ENCODE measurements at places on chromosomes 4 and X.

DNA sequence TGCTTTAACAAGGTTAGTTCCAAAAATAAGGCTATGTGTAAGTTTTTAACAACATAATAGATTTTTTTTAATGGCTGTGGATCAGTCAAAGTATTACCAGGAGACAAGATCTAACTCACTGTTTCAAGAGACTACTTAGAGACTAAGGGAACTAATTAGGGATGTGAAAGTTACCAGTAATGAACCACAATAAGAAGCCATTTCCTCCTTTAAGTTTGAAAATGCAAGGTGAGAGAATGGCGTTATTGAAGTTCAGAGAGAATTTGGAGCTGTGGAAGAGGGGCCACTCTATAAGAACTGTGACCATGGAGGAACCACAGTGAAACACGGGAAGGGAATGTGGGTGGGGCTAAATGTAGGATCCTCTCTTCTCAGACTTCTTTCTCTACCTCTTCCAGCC is 624.2 kb downstream of the GLUD2 start:
- no peak for DNase-seq

DNA sequence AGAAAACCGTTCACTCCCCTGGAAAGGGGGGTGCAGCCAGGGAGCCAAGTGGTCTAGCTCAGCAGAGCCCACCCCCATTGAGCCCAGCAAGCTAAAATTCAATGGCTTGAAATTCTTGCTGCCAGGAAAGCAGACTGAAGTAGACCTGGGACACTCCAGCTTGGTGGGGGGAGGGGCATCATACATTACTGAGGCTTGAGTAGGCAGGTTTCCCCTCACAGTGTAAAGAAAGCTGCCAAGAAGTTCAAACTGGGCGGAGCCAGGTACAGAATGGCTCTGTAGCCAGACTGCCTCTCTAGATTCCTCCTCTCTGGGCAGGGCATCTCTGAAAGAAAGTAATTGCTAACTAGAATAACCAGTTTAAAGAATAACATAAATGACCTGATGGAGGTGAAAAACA is 372.3 kb upstream of the F9 start:
- no peak for DNase-seq

DNA sequence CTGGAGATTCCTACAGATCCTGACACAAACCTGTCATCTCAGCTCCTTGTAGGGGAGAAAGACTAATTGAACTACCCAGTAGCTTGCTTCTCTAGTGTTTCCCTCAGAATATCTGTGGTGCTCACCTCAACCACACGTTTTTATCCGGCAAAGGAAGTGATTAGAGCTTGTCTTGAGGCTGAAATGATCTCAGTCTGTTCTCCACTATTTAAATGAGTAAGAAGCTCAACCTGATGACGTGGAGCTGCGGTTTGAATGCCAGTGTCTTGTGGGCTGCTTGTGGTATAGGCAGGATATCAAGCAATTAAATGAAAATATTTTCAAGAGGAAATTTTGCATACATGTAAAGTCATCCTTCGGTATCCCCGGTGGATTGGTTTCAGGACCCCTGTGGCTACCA is 270.2 kb downstream of the TLL1 start:
- DNase-seq, result no peak

DNA sequence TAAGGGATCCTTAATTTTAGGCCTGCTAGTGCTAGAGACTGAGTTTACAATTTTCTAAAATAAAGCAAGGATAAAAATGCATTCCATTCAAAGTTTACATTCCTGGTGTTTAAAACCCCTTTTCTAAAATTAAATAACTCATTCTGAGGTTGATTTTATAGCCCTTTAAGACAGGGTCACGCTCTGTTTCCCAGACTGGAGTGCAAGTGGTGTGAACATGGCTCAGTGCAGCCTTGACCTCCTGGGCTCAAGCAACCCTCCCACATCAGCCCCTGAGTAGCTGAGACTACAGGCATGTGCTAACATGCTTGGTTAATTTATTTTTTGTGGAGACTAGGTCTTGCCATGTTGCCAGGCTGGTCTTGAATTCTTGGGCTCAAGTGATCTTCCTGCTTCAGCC is 6.8 kb upstream of the CDKL2 start:
- no peak for DNase-seq

DNA sequence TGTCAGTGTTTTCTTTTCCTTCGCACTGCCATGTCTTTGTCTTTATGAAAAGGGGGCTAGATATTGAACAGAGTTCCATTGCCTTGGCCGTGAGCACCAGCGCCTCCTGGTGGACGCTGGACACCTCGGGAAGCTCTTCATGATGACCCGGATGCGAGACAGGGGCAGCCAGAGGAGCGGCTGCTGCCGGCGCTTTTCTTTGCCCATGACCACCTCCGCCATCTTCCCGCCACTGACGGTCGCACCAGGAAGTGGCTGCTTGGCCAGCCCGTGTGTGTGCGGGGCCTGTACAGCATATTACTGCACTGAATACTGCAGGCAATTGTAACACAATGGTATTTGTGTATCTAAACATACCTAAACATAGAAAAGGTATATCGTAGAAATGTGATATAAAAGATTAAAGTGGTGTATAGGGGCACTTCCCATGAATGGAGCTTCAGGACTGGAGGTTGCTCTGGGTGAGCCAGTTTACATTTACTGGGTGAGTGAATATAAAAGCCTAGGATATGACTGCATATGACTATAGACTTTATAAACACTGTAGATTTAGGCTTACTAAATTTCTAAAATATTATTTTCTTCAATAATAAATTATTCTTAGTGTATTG is 15.8 kb upstream of the GRIA2 start:
- DNase-seq, result no peak
